Right hindlimb (tissue), 1 donor: ENCODE measurements at places on chromosomes 2 and 18.

GRCh38 chr2:238908960-238909951 is 61.4 kb downstream of the TWIST2 start:
- DNase-seq, result peak; percentile 36

- DNase-seq, result no peak
Measured at GRCh38 chr2:238925281-238925680, 77.4 kb downstream of the TWIST2 start.

DNA sequence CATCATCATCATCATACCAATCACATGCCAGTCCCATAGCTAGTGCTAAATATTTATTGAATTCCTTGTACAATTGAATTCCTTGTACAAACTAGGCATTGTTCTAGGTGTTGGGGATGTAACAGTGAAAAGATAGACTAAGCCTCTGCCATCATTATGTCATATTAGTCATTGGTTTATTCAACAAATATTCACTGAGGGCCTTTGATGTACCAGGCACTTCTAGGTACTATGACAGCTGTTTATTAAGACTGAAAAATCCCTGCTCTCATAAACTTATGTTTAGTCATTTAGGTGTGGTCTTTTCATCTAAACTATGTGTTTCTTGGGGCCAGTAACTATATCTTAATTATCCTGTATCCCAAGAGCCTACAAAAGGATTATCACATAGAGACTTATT is 412.3 kb upstream of the ETAA1 start:
- DNase-seq, result no peak

GRCh38 chr2:1658394-1659151 is 85.7 kb downstream of the PXDN start:
- peak; percentile 18 for DNase-seq

DNA sequence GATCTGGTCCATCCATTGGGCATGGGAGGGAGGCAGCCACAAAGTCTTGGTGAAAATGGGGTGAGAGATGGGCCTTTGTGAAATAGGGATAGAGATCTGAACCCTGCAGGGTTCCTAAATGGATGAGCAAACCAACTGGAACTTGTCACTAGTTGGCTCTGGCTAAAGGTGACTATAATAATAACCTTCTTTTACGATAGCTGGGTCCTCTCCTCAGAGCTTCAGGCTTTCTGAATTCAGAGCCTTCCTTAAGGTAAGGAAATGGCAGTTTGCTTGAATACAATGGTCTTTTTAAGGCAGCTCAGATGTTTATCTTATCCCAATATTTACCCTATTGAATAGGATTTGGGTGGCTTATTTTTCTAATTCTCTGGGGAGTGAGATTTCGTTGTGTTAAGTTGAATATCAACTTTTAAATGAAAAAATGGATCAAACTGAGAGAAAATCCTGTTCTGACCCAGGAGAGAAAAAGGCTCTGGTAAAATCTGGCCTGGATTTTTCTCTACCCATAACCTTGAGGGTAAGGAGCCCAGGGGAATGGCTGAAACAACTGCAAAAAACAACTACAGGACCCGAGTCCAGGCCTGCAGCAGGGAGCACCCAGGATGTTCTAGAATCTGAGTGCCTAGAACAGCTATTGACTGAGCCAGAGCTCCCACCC is 61.1 kb upstream of the CXCR4 start:
- DNase-seq, result no peak

DNA sequence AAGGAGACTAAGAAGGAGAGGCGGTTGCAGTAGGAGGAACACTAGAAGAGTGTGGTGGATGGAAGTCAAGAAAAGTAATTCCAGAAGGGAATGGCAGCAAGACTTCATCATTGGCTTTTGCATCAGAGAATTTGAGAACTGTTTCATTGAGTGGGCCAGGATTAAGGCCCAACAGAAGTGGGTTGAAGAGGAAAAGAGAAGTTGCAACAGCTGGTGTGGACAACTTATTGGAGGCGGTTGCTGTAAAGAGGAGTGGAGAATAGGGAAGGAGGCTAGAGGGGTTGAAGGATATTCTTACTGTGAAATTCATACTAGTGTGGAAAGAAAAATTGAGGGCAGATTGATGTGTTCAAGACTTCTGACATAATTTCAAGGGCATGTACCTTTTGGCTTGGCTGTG is 168.7 kb upstream of the FN1 start:
- DNase-seq, result no peak

DNA sequence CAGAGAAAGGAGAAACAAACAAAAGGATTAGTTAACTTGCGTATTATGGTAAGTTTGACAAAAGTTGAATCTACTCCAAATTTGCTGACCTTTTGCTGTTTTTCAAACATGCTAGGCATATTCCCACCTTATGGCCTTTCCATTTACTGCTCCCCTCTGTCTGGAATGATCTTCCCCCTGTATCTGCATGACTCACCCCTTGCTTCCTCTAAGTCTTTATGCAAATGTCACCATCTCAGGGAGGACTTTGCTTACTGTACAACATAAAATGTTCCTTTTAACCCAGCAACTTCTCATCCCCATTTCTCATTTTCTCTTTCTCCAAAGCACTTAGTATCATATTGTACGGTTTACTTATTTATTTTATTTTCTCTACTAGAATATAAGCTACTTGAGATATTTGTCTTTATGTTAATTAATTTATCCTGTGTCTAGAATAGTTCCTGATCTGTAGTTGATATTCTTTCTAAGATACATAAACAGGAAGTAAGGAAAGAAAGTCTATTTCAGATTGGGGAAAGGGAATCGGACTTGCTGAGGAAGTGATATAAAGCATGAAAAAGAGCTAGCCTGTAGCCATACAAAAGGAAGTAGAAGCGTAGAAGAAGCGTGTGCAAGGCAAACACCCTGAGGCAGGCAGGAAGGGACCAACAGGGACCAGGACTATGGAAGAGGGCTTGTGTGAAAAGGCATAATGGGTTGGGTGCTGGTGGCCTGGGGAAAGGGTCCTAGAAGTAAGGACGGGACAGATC is 144.9 kb upstream of the ERBB4 start:
- no peak for DNase-seq

- DNase-seq, result no peak
Measured at GRCh38 chr18:5075297-5075696, 121.8 kb downstream of the AKAIN1 start.

DNA sequence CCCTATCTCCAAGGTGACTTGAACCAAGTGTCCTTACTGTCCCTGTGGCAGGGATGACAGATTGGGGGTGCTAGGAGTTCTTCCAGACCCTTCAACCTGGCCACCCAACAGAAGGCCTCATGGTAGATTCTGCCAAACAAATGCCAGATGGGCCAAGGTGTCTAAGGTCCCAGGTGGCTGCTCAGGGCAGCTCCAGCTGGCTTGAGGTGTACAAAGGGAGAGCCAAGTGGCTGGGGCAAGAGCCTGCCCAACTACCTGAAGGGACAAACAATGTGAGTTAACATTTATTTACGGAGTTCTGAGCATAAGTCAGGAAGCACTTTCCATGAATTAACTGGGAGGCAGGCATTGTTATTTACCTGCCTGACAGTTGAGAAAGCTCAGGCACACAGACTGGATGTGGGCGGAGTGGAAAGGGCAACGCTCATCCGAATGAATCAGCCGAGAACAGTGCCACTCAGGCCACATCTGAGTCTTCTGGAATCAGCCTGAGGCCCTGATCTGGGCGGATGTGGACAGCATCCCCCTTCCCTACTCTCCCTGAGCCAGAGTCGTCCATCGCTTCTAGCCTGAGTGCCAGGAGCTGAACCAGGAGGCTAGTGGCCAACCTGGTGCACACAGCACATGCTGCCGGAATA is 4.4 kb upstream of the KCNIP3 start:
- no peak for DNase-seq

- DNase-seq, result no peak
Measured at GRCh38 chr2:133927894-133928293, 326.0 kb upstream of the MGAT5 start.

DNA sequence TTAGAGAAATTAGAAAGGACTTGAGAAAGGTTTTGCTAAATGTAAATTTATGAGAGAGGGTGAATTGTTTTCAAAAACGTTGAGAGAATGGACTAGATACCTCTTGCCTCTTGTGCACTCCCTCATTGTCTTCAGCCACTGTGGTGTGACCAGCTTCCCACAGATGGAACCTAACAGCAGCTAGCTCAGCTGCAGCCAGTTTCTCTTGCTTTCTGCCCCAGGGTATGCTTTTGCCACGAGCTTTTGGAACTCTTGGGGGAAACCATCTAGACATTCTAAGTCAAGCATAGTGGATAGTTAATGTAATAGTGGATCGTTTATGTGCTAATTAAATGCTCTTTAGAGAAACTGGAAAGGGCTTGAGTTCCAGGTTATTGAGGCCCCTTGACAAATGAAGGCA is 288.2 kb downstream of the CTNNA2 start:
- DNase-seq, result no peak

- DNase-seq, result no peak
Measured at GRCh38 chr2:107305966-107306365, 420.0 kb upstream of the ST6GAL2 start.

- no peak for DNase-seq
Measured at GRCh38 chr2:862355-862687, 88.3 kb upstream of the SNTG2 start.

DNA sequence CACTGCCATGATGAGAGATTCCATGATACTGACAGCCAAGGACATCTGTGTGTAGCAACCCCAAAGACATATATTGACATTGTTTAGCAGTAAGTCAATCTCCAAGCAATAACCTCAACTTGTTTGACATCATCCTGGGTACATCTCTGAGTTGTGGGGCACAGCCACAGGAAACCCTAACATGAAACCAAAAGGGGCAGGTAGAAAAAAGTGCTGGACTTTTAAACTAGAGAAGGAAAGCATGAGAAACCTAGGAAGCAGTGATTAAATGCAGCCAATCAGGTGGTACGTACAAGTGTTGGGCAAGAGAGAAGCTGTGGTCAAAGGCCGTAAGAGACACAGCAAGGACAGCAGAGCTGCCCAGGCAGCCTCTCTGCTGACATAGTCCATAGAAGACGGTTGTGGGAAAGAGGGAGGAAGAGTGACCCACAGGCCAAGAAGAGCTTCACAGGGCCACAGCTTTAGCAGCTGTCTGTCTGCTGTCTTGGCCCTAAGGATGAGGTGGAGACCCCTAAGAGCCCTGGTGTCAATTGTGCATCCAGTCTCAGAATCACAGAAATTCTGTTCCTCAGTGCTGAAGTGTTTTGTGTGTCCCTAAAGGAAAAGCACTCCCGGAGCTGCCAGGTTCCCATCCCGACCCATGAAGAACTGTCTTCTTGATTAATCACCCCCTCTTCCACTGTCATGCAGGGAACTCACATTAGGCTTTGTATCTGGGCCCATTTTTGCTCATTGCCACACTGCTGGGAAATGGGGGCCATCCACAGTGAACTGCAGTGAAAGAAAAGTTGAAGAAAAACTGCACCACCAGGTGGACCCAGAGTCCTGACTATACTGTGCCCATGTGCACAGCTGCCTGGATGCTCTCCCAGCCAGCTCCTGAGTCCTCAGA is 25.4 kb upstream of the CHN1 start:
- DNase-seq, result peak; percentile 45

- no peak for DNase-seq
Measured at GRCh38 chr18:48560491-48560890, 21.7 kb downstream of the CTIF start.

DNA sequence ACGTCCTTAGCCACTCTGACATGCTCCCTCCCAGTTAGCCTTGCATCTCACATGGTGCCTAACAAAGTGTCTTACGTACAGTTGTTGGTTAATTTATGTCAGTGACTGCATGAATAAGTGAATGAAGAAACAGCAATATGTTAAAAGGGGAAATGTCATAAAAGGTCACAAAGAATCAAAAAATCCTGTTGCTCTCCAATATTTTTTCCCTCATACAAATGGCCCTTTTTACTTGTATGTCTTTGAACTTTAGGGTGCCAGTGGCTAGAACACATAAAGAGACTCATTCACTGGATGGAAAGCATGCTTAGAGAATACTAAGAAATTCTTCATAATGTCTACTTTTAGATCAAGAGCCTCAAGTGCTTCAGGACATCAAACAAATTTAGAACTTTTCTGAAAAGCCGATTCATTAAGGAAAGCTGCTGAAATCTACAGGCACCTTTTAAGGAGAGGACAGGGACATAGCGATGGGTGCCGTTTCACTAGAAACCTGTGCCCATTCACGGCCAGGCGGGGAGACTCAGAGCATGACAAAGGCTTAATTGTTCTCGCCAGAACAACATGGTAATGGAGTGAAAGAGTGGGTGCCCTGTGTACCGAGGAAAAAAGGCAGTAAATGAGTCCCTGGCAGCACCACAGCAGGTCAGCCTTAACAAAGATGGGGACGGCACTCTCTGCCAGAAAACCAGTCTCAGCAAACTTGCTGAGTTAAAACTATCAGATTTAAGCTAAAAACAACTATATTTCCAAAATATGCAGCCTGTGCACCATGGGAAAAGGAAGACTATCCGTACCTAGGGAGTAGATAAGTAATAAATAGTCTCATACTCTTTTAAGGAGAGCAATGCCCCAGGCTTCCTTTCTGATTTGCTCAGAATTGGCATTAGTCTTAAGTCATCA is 71.6 kb upstream of the SPTBN1 start:
- DNase-seq, result no peak

- no peak for DNase-seq
Measured at GRCh38 chr2:176261136-176261535, 8.1 kb upstream of the MTX2 start.

- no peak for DNase-seq
Measured at GRCh38 chr18:57856128-57856527, 53.0 kb upstream of the ATP8B1 start.

DNA sequence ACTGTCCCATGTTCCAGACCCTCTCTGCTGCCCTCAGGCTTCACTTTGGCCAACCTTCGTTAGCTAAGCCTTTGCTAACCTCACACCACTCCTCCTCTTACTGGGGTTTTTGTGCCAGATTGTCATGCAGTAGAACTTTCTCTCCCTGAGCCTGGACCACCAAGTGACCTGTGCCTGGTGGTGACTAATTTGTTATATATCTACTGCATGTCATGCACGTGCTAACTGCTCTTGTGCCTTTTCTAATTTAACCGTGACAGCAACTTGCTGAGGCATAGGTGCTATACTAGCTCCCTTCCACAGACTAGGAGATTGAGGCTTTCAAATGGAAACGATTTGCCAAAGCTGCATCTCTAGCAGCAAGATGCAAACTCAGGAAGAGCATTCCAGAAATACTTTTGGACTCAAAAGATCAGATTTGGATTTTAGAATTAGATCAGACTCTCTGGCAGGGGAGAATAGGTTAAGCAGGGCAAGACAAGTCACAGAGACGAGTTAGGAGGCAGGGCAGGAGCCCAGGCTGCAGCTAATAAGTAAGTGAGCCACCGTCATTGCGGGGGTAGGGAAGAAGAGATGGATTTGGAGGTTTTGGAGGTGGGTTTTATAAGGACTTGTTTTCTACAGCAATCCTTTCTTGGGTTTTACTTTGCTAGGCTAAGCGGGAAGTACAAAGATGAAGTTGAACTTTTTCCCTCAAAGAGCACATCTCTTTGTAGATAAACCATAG is 1.8 kb downstream of the PPP1R7 start:
- DNase-seq, result no peak
